ENCODE measurements at places on chromosomes 1 and 21.

GRCh38 chr21:34520764-34521508 lies 8.9 kb upstream of the KCNE1 start:
- no peak for DNase-seq

GRCh38 chr1:101928829-101929228 lies 67.9 kb downstream of the OLFM3 start:
- no peak for DNase-seq

- no peak for DNase-seq
Observed at GRCh38 chr21:15370462-15370975, 305.7 kb upstream of the NRIP1 start.

DNA sequence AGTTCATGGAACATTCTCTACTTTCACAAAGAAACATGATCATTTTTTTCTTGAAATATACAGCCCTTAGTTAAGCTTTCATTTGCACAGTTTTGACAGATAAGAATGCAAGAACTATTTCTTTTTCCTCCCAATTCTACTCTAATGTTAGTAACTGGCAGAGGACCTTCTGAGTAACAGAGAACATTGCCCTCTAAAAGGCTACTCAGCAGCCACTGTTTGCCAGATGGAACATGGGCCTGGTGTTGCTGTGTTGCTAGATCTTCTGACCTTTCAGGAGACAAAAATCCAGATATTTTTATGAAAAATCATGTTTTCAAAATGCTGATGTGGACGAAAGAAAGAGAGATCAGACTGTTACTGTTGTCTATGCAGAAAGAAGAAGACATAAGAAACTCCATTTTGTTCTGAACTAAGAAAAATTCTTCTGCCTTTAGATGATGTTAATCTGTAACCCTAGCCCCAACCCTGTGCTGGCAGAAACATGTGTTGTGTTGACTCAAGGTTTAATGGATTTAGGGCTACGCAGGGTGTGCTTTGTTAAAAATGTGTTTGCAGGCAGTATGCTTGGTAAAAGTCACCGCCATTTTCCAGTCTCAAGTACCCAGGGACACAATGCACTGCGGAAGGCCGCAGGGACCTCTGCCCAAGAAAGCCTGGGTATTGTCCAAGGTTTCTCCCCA lies 2.9 kb upstream of the PRDX6 start:
- no peak for DNase-seq

DNA sequence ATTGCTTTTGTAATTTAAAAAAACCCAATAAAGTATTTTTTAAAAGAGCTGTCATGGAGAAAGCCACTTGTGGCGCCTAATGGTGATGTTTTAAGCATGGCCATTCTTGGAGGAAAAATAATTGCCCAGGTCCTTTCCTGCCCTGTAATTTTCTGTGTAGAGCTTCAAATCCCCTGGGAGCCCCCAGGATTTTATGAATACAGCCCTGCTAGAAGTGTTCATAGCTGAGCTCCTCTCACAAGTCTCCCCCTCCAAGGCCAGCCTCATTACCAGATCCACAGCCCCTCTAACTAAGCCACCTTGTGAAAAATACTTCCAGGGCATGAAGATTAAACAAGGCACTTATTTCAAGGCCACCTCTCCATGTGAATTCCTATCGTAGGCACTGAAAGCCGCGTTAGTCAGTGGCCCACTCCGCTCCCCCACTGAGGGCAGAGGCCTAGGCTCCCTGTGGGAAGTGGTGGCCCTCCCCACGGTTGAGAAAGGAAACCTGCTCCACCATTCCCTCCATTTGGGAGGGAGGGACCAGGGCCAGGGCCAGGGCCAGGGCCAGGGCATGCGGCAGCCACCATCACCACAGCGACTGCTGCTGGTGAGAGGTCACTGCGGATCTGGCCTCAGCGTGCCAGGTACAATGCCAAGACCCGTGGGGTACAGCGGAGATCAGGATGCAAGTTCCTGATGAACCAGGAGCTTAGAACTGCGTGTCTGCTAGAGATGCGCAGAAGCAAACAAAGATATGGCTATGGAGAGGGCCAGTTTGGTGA lies 83.1 kb downstream of the KCNN3 start:
- no peak for DNase-seq

- DNase-seq: no peak
Observed at GRCh38 chr1:160748878-160749269, 9.8 kb downstream of the SLAMF7 start.

- DNase-seq: no peak
Observed at GRCh38 chr1:234771642-234772344, 161.8 kb upstream of the IRF2BP2 start.

Measured in activated T-helper 1 cell treated with anti-CD3 and anti-CD28 coated beads, Interleukin-2, amount 50 U/mL, for 16 hours (primary cell).